ENCODE measurements at places on chromosomes 16 and 17.

- DNase-seq = no peak
Measured at GRCh38 chr17:82938873-82939620, 99.2 kb upstream of the ZNF750 start.

GRCh38 chr17:76673729-76674128 is 30.2 kb upstream of the ST6GALNAC1 start:
- DNase-seq = peak; percentile 3

DNA sequence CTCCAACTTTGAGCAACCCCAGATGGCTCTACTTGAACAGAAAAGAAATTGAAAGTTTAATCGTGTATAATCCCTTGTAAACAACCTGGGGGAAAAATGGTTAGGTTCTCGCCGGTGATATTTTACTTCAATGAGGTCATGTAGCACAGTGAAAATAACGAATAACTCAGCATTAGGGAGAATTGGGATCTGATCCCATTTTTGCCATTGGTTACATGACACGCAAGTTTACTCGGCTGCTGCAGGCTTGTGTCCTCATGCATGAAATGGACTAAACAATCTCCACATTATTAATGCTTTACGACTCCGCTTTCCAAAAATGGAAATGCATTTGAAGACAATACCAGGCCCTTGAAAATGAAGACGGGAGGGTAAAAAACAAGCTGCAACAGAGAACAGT is 45.5 kb upstream of the LRRC37A3 start:
- no peak for DNase-seq

GRCh38 chr16:55576384-55576783 is 9.9 kb downstream of the CAPNS2 start:
- no peak for DNase-seq

GRCh38 chr16:53213542-53213941 is 158.8 kb downstream of the CHD9 start:
- no peak for DNase-seq

GRCh38 chr17:50863221-50863843 is 2.8 kb downstream of the TOB1 start:
- peak; percentile 35 for DNase-seq
